ENCODE measurements at places on chromosomes 6 and 20.

GRCh38 chr6:55669028-55669427 is 90.0 kb upstream of the HMGCLL1 start:
- no peak for DNase-seq

- DNase-seq: no peak
Observed at GRCh38 chr20:35293303-35294292, 1.4 kb upstream of the FAM83C start.

- DNase-seq: no peak
Observed at GRCh38 chr6:168841609-168842278, 400.8 kb downstream of the SMOC2 start.

- DNase-seq: no peak
Observed at GRCh38 chr20:37490663-37491350, 30.2 kb upstream of the NNAT start.

DNA sequence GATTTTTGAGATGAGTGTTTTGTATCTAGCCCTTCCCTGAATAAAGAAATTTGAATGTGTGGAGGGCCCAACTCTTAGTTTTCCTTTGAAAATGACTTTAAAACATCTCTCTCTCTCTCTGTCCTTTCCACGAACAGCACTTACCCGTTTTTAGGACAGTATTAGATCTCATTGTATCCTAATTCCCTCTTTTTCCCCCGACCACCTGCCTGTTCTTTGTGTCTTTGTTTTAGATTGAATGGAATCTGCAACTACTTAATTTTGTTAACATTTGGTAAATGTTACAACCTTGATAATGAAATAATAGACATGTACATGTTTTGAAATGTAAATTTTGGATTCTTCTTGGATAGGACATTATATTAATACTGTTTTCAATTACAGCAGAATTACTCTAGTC is 3.1 kb downstream of the DSP start:
- no peak for DNase-seq

- no peak for DNase-seq
Observed at GRCh38 chr6:35470663-35471120, 2.5 kb downstream of the RPL10A start.

DNA sequence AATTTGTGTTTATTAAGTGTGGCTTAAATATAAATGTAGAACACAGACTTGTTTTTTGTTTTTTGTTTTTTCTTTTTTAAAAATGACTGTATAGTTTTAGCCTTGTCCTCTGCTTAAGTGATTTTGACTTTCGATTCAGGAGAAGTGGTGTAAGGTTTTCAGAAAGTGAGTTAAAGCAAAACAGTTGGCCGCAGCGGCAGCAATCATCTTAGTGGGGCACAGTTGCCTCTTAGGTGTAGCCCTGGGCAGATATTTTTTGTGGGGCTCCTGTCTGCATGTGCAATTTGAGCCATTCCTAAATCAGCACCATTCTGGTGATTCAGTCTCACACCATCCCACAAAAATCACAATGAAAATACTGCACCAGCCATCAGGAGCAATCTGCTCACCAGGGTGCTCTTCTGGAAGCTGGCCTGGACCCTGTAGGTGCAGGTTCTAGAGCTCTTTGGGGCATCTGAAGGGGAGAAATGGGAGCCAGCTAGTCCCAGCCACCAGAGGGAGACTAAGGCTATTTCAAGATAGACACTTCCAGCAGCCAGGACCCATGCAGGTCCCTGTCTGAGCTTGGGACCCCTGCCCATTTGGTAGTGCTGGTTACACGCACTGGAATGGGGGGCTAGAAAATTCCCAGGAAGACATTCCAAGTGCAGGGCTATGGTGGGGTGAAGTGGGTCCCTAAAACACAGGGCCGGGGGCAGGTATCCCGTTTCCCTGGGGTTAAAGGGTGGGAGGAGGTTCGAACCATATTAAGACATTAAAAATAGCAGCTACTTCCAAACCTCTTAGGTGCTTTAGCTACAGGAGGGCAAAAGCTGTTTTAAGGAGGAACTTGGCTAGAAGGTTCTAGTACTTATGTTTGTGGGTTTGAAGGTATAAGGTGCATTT is 156.6 kb downstream of the NFATC2 start:
- no peak for DNase-seq

DNA sequence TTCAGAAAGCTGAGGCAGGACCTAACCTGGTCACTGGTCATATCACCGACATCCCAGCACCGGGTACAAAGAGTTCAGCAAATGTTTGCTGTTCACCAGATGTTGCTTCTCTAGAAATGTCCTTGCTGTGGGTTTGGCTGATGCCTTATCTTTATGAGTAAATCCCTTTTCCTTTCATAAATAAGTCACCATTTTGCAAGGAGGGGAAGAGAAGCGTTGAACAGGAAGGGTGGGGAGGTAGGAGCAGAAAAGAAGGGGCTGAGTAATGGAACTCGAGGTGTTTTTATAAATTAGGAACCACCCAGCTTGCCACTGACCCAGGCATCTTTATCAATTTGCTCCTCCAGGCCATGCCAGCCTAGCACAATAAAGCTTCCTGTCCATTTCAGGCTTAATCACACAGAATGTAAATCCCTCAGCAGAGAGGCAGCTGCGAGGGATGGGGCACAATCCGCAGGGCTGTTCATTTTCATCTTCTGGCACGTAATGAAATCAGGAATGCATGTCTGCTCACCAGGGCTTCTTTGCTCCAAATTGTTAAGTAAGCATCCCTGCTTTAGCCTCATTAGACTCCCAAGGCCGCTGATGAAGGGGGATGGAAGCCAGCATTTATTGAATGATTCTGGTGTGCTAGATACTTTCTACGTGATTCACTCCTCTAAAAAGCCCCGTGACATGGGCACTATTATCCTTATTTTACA is 371.9 kb upstream of the CHD6 start:
- no peak for DNase-seq

DNA sequence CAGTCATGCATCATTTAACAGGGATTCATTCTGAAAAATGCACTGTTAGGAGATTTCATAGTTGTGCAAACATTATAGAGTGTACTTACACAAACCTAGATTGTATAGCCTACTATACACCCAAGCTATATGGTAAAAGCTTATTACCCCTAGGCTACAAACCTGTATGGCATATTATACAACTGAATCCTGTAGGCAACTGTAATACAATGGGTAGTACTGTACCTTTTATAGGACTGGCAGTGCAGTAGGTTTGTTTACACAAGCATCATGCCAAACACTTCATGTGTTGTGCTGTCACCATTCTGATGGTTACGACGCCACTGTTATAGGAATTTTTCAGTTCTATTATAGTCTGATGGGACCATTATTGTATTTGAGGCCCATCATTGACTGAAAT is 39.3 kb upstream of the KHDC1 start:
- no peak for DNase-seq

- DNase-seq: no peak
Observed at GRCh38 chr20:19828232-19828631, 70.2 kb downstream of the RIN2 start.

GRCh38 chr6:109466212-109466923 is 10.8 kb upstream of the MICAL1 start:
- DNase-seq: no peak

- DNase-seq: no peak
Observed at GRCh38 chr6:24686946-24687345, 20.1 kb downstream of the ACOT13 start.

- no peak for DNase-seq
Observed at GRCh38 chr6:15061908-15062515, 183.9 kb upstream of the JARID2 start.

DNA sequence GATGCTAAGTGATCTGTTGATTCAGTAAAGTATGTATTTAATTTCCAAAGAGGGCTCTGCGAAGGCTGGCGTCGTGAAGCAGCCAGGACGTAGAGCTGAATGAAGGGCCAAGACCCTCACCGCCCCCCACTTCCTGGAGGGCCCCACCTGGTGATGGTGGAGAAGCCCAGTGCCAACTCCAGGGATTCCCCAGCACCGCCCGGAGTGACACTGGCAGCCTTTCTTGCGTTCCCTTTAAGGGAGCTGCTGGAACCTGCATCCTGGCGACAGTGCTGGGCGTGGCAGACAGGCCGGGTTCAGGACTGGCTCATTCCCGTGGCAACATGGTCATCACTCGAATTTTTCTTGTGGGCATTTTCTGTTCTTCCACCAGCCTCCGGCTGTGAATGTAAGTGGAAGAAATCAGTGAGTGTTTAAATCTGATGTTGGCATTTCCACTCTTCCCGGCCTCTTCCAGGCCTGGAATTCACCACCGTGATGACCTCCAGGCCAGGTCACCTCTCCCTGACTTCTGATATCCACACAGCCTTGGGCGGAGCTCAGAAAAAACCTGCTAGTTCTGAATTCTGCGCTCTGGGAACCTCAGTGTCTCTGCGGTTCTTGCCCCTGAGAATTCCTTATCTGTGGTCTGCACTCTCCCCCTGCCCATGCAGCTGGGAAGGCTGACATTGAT is 57.4 kb upstream of the DACT2 start:
- no peak for DNase-seq

DNA sequence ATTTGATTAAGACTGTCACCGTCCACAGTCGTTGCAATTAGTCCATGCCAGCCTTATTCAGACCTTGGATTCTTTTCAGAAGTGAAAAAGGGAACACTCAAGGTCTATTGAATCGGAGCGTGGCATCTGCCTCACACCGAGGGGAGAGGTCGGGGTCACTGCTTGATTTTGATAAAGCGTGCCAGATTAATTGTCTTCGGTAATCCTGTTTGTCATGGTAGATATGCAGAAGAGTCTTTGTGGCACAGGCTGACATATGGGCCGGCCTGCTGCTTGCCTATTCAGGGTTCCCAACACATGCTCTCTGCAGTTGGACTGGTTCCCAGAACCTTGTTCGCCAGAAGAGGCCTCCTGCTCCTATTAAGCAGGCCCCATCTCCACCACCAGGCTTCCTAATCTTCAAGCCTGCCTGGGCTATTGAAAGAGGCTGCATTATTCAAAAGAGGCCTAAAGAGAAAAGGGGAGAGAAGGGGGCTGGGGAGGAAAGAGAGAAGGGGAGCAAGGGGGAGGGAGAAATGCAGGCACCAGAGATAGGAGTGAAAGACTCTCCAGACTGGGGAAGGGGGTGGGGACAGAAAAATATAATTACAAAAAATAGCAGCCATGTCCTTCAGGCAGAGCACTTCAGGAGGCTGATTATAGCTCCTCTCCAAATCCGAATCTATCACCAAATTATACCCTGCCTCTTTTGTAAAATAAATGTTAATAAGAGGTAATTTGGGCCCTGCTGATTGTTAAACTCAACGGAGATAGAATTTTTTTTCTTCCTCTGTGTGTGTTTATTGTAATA is 611.3 kb downstream of the HDGFL1 start:
- DNase-seq: no peak

- DNase-seq: no peak
Observed at GRCh38 chr6:2524090-2524489, 226.6 kb downstream of the MYLK4 start.

- DNase-seq: no peak
Observed at GRCh38 chr6:3795836-3796718, 44.6 kb upstream of the PXDC1 start.

DNA sequence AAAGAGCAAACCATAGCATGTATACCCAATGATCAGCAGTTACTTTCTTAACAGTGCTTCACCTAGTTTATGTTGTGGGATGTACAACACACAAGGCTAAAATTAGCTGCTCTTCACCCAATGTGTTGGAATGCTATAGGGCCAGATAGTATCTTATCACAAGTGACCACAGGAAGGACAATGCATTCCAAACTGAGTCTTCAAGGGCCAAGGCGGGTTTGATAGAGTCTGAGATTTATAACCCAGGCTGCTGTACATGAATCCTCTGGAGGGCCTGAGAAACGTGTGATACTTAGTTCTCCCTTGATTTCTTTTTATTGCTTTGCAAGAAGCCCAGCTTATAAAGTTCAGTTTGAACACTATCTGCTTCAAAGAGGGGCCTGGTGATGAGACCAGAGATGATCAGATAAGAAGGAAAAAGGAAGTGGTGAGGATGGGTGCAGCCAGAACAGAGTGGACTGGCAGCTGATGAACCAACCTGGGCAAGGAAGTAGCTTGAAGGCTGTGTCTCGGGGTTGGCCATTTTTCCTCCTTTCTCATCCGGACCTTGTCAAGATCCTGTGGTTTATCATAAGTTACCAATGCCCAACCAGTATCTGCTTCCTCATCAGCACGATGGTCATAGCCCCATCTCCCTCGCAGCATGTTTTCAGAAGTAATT is 62.2 kb upstream of the BMP2 start:
- DNase-seq: no peak

GRCh38 chr20:13325033-13325432 is 104.0 kb downstream of the ISM1 start:
- no peak for DNase-seq

GRCh38 chr6:3535776-3536435 is 79.1 kb upstream of the SLC22A23 start:
- no peak for DNase-seq

GRCh38 chr6:2552526-2553154 is 198.1 kb downstream of the MYLK4 start:
- no peak for DNase-seq

- no peak for DNase-seq
Observed at GRCh38 chr6:132341646-132342045, 59.6 kb downstream of the MOXD1 start.

GRCh38 chr20:44496976-44497375 is 21.3 kb downstream of the TTPAL start:
- no peak for DNase-seq

GRCh38 chr6:165671222-165671768 is 8.3 kb upstream of the PDE10A start:
- DNase-seq: no peak

GRCh38 chr6:53752440-53752839 is 42.4 kb upstream of the LRRC1 start:
- no peak for DNase-seq

DNA sequence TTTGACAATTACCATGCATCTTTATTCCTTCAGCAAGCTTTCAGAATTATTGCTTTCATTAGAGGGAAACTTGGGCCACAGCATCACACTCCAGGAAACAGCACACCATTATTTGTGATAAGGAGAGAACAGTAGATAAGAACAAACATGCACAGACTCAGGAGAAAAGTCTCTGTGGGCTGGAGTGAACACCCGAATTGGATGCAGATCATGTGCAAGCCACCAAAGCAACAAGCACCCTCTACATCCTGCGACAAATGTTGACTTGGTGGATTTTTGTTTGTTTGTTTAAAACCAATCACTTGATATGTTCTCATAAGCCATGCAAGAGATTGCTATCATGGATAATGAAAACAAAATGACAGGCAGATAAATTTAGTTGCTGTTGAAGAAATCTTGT is 67.7 kb upstream of the ZFP64 start:
- DNase-seq: no peak

DNA sequence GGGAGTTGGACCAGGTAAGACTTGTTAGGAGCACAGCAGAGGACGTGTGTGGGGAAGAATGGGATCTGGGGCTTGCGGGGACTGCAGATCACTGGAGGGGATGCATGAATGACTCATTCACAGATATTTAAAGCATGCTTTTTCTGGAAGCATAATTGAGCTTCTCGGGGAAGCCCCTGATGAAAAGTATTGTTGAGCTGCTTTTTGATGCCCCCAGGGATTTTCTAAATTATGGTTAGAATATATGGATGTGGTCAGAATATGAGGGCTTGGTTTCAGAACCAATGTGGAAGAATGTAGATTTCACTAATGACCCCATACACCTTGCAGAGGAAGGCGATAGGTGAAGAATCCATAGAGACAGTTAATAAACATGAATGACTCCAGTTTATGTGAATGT is 36.1 kb downstream of the GMPR start:
- DNase-seq: no peak

- no peak for DNase-seq
Observed at GRCh38 chr20:54366669-54367344, 108.6 kb upstream of the DOK5 start.

Measured in left lobe of liver (tissue), 2 donors.